Sciatic nerve (tissue), 2 donors: ENCODE measurements at places on chromosomes 12 and 14. TPM values are rescaled to one million over a fixed set of nuclear protein-coding genes. Genes with fewer than 3 reads are reported as not detected.

- no peak for DNase-seq
Measured at GRCh38 chr14:23444314-23444713, 8.9 kb upstream of the MYH7 start.

- DNase-seq, result no peak
Measured at GRCh38 chr12:94977766-94978468, 25.6 kb downstream of the NDUFA12 start.

- DNase-seq, result no peak
Measured at GRCh38 chr14:53510281-53510912, 357.3 kb upstream of the DDHD1 start.

- DNase-seq, result no peak
Measured at GRCh38 chr12:46101485-46101869, 111.1 kb upstream of the SCAF11 start.

DNA sequence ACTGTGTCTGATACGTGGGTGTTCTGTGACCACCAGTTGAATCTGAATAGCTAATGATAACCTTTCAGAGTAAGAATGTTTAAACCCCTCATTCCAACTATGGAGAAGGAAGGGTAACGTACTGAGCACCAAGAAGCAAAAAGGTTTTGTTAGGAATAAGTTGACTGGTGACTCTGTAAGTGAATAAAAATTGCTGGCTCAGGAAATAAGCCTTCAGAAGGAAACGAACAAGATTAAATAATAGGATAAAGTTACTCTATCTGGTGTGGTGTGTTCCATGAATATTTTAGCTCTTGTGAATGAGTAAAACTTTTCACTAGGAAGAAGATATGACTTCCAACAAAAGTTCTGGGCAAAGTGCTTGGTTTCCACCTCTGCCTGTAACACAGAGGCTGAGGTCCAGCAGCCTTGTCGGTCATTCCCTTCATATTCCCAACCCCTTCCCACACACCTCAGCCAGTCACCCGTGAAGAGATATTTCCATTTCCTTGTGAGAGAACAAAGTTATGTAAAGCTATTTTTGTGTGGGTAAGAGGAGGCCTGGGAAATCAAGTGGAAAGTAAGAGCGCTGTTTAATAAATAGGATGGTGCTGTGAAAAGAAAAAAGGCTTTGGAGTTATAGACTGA is 47.1 kb downstream of the ARF6 start:
- no peak for DNase-seq

DNA sequence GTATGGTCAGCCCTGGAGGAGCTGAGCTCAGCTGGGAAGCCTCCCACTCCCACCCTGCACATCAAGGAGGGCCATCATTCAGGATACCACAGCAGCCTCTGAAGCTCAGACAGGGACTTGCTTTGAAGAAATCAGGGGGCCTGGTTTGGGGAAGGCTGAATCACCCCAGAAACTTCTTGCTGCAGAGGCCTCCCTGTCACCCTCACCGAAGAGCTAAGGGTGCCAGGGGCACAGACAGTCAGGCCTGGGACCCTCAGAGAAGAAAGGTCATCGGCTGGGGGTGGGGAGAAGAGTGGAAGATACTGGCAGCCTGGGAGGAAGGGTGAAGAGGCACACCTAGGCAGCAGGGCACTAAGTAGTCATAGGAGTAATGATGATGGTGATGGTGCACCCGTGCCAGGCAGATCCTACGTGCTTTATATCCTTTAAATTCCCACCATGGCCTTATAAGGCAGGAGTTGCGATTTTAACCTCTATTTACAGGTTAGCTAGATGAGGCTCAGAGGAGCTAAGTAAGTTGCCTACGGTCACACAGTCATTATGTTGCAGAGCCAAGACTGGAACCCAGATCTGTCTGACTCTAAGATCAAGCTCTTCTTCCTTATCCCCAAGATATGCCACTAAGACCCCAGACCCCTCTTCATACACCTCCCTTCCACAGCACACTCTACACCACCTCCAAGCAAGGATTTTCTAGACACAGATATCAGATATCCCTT is 28.5 kb upstream of the PNMA1 start:
- no peak for DNase-seq

- no peak for DNase-seq
Measured at GRCh38 chr12:104681012-104681690, 224.4 kb downstream of the CHST11 start.

DNA sequence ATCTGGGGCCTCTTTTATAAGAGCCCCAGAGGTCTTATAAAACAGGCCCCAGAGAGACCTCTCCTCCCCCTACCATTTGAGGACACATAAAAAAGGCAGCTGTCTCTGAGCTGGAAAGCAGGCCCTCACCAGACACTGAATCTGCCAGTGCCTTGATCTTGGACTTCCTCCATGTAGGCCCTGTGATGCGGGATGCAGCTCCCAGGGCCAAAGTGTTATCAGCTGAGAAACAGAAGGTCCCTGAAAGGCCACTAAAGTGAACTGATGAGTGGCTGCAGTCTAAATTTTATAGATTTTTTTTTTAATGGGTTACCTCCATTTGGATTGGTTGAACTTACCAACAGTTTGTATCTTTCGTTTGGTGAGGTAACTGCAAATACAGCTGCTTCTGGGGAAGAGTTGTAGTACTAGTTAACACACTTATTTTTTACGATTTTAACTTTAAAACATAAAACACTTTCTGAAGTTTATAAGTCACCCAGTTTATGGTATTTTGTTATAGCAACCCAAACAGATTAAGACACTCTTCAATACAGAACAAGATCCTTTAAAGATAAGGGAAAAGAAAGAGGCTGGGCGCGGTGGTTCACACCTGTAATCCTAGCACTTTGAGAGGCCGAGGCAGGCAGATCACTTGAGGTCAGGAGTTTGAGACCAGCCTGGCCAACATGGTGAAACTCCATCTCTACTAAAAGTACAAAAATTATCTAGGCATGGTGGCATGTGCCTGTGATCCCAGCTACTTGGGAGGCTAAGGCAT is 5.6 kb upstream of the GUCY2C start:
- no peak for DNase-seq

- no peak for DNase-seq
Measured at GRCh38 chr12:78674311-78675090, 190.1 kb upstream of the SYT1 start.

DNA sequence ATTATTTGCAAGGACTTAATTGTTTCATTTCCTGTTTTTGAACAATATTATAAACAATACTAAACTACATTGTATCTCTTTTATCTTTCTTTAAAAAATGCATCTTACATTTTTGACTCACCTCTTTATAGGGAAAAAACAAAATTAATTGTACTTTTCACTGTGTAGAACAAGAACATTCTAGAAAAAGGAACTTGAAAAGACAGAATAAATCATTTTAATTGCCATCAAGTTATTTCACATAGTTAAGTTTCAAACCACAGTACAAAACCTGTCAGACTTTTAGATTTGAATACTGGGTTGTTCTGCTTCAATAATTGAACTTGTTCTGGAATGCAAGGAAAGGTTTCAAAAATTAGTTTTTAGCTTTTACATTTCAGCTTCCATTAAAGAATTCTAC is 50.0 kb downstream of the SLC38A6 start:
- DNase-seq, result no peak

The CCNK gene
- total RNA-seq, result 43.2 TPM

The MLF2 gene
- total RNA-seq, result 98.6 TPM

The SMIM41 gene
- total RNA-seq, result 12.4 TPM

The CCDC197 gene
- not detected for total RNA-seq

The PTPRO gene
- 3.7 TPM for total RNA-seq

The MYO1H gene
- total RNA-seq, result not detected
